CD4-positive, CD25-positive, alpha-beta regulatory T cell (primary cell): ENCODE measurements at places on chromosomes 16 and 17. TPM values are rescaled to one million over a fixed set of nuclear protein-coding genes. Genes with fewer than 3 reads are reported as not detected.

GRCh38 chr16:11479916-11480315, 106.8 kb downstream of the LITAF start:
- no peaks in the 10 kb centered on the region for H3K36me3 ChIP-seq
- H3K4me1 ChIP-seq = no peaks in the 10 kb centered on the region
- no peak overlapping the region for H3K4me3 ChIP-seq
- H3K27ac ChIP-seq = no peak overlapping the region
- H3K27me3 ChIP-seq = no peaks in the 10 kb centered on the region

GRCh38 chr17:76528156-76528527, 9.4 kb downstream of the CYGB start:
- no peaks in the 10 kb centered on the region for H3K36me3 ChIP-seq
- DNase-seq = no peak
- no peaks in the 10 kb centered on the region for H3K27me3 ChIP-seq
- H3K27ac ChIP-seq = peak overlapping the region; percentile 33

GRCh38 chr17:79515646-79516571, 94.9 kb downstream of the RBFOX3 start:
- H3K36me3 ChIP-seq = no peaks in the 10 kb centered on the region
- H3K27ac ChIP-seq = no peak overlapping the region
- DNase-seq = no peak
- H3K4me1 ChIP-seq = no peaks in the 10 kb centered on the region

GRCh38 chr17:11639736-11640462, 41.6 kb downstream of the DNAH9 start:
- no peak for DNase-seq

GRCh38 chr17:76524598-76525512, 12.7 kb downstream of the CYGB start:
- no peak overlapping the region for H3K4me3 ChIP-seq
- no peaks in the 10 kb centered on the region for H3K27me3 ChIP-seq
- H3K4me1 ChIP-seq = peaks cover 28% of the 10 kb centered on the region
- H3K36me3 ChIP-seq = no peaks in the 10 kb centered on the region
- no peak overlapping the region for H3K27ac ChIP-seq

CDK5R1 gene
- total RNA-seq = 6.3 TPM
